Cortex of kidney (tissue), 1 donor: ENCODE measurements at places on chromosomes 2 and 18.

DNA sequence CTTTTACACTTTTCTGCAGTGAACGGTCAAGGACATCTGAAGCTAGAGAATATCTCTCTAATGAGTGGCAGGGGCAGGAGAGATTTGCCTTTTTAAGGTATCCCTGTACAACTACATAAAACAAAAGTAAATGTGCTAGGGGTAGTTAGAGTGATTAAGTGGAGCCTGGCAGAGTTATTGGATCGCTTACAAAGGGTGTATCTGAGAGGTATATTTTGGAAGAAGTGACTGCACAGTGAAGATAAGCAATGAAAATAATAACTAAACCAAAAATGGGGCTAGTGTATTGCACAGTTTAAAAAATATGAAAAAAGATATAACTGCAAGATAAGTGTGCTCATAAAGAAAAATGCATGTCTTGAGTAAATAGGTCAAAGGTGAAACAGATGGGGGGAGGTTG, 193.5 kb upstream of the EPC2 start:
- no peak for DNase-seq

GRCh38 chr2:203916756-203917155, 19.8 kb upstream of the ICOS start:
- DNase-seq, result no peak

- no peak for DNase-seq
Observed at GRCh38 chr2:160242893-160243564, 43.0 kb upstream of the ITGB6 start.

DNA sequence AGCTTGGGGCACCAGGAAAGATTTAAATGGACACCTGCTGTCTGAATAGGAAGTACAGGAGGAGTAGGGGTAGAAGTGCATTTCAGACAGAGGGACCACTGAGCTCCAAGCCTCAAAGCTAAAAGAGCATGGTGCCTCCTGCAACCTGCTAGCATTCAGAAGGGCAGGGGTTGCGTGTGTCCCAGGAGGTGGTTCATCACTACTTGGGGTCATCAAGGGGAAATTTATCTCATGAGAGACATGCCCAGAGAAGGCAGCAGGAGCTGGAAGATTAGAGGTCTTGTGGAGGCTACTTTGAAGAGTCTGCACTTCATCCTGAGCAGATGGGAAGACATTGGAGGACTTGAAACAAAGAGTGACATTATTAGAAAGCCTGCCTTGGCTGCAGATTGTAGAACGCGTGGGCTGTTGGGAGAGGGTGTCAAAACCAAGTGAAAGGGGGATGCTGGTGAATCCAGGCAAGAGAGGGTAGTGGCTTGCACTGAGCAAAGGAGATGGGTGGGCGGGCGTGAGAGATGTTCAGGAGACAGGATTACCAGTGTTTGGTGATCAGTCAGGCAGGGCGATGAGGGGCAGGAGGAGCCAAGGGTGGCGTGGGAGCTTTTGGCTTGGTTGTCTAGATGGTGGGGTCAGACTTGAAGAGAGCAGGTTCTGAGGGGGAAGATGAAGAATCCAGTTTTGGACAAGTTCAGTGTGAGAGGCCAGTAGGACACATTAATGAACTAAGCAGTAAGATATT, 154.0 kb downstream of the DYSF start:
- no peak for DNase-seq

DNA sequence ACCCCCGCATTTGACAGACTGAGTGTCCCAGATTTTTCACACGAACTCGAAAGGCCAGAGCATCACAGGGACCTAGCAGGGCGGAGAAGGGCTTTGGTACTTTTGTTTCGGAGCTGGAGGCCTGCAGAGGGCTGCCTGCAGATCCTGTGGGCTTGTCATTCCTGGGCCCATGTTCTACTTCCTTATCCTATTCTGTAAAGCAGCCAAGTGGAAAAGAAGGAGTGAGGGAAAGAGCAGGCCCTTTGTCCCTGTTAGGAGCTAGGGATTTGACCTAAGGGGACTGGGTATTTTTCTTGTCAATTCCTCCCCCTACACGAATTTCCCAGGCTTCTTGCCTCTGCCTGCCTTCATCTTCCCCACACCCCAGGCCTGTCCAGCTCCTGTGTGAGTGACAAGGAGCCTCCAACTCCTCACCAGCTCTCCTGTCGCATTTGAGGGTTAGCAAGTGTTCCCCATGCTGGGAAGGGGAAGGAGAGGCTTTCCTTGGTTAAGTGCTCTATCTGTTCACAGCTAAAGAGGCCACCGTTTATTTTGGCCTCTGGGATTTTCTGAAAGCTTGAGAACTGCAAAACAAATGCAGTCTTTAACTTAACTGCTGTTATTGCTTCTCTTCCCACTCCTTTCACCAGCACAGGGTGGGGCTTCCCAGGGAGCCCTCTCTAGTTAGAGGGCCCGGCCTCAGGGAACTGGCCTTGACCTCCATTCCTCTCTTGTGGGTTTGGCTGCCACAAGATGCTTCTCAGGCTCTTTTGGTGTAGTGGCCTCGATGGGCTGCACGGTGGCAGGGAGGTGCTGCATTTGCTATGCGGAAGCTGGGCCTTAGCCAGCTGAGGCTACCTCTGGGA, 61.2 kb downstream of the SGPP2 start:
- no peak for DNase-seq

DNA sequence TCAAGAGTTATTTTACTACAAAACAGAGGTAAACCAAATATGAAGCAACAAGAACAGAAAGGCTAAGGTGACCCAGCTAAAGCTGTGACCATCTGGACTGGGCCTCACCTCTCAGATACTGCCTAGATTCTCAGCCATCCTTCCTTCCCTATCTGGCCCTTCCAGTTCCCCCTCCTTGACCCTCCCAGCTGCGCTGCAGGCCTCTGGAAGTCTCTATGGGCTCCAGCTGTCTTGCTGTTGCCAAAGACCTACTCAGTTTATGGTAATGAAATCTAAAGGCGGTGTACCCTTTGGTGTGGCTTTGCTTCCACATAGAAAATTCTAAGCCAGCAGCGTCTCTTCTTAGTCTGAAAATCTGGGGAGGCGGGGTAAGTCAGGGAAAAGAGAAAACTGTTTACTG, 55.7 kb downstream of the ARHGEF33 start:
- DNase-seq, result no peak

DNA sequence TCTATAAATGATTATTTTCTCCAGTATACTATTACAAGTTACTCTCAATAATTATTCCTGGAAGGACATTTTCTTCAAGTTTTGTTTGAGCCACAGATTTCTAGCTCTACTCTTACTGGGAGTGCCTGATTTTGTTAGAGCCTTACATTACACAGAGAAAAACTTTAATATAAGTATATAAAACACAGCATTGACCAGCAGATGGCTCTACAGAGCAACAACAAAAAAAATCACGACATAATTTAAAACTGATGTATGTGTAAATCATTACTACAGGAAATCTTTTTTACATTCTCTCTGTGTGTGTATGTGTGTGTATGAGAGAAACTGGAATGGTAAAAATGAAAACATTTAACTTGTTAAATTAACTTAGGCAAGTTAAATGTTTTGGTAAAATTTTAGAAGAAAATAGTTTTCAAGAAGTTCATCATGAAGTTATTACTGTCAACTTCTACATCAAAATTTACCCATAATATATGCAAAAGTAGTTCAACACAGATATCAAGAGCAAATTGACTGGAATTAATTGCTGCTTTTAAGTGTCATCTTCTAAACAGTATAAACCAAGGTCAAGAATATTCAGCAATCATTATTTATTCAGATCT, 103.3 kb downstream of the MDH1 start:
- no peak for DNase-seq

DNA sequence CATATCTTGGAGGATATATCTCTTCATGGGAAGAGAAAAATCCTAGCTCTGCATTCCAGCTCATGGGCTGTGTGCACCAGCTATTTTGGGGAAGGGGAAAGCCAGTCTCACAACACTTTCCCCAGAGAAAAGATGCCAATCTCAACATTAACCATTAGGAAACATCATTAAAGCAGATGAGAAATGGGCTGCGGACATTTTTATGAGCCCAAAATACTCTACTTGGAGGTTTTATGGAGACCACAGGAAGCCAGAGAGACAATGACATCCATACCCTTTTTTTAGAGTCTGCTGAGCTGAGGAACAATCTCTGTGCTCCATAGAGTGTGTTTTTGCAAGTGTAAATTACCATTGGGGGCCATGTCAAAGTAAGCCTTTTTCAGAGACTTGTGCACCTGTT, 213.7 kb downstream of the TRIB2 start:
- no peak for DNase-seq

DNA sequence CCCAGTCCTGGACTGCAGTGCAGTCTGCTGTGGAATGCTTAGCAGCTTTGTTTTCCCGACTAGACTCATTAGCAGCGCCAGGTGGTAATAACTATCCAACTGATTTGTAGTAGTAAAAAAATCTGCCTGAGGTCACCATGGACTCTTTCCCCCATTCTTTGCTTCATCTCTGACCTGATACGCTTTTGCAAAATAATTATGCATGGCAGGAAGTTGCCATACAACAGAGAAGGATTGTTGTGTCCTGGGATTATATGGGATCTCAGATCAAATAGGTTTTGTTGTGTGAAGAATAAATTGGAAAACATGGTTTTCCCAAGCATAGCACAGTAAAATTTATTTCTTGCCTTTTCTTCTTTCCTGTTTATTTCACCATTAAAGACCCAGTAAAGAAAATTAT, 72.4 kb upstream of the ATP5MC3 start:
- DNase-seq, result no peak

GRCh38 chr2:208643145-208643544, 236.6 kb downstream of the PTH2R start:
- no peak for DNase-seq

DNA sequence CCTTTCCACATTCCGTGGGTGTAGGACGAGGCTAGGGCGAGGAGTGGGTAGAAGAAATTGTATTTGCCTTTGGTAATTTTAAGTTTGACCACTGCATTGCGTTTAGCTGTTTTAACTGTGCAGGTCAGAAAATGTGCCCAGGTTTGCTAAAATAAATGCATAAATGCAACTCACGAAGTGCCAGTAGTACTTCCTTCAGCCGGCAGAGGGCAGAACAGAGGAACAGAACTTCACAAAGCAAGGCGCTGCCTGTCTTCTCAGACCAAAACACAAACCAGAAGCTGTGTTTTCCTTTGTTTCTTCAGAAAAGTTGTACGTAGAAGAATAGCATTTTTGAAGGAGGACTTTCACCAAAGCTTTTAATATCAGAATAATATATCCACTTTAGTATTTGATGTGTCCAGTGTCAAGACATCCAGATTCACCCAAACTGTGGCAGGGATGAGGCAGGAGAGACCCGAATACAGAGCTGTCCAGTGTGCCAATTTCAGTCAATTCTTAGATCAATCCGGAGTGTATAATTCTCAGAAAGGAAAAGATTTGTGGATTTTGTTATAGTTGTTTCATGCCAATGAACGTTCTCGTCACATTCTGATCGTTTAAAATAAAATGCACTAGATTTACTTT, 348.6 kb downstream of the DLGAP1 start:
- no peak for DNase-seq

DNA sequence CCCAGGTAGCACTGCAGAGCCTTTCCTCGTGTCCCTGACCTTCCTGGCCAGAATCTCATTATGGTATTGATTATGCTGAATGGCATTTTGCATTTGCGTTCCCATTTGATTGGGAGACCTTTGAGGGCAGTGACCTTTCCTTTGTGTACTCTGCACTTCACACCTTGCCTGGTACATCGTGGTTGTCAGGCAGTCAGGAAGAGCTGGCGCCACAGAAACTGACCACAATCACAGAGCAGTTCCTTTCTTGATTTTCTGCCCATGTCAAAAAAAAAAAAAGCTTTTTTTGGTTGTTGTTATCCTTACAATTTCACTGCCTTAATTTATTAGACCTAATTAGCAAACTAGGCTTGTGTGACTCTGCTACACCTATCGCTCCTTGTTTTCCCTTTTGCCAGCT, 8.9 kb upstream of the KLHL29 start:
- DNase-seq, result no peak

DNA sequence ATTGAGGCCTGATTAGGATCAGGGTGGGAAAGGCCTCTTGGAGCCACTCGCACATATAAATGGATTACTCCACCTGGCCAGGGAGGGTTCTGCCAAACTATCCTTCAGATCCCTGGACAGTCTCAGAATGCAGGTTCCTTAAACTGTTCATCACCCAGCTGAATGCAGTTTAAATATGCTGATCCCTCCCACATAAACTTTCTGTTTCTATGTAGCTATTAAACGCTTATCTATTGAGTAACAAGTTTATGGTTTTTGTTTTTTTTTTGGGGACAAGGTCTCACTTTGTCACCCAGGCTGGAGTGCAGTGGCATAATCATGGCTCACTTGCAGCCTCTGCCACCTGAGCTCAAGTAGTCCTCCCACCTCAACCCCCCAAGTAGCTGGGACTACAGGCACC, 1.9 kb downstream of the CAD start:
- no peak for DNase-seq

DNA sequence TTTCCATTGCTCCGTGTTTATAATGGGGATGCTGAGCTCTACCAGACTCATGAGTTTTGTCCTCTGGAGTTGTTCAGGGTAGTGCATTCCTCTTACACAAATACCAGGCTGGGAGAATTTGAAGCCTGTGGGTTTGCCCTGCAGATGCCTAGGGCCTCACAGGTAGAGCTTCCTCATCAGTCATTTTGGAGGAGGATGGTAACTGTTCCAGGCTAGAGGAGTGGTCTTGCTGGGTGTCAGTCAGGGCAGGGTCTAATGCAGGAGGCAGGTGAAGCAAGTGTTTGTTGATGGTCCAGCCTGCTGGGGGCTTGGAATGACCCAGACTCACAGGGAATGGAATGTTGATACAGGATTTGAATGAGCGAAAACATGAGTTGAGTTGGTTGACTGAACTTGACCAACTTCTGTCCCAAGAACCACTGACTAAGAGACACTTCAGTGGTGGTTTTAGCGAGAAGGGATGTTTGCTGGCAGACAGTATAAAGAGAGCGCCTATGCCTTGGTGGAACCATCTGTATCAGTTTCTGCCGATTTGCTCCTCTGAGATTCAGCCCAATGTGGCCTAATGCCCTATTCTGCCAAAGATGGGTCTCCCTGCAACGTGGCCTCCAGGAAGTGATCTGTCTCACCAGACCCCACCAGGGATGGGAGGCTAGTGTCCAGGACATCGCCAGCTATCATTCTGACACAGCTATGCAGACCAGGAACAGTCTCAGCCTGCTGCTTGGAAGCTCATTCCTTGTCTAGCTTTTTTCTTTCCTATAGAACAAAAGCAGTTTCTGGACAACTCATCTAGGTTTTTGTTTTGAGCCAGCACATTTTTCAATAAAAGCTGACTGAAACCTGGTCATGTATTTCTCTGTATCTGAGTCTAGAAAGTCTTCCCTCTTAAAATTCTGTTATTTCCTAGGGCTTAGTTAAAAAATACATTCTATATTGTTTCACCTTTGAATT, 9.3 kb downstream of the IL1R2 start:
- no peak for DNase-seq

DNA sequence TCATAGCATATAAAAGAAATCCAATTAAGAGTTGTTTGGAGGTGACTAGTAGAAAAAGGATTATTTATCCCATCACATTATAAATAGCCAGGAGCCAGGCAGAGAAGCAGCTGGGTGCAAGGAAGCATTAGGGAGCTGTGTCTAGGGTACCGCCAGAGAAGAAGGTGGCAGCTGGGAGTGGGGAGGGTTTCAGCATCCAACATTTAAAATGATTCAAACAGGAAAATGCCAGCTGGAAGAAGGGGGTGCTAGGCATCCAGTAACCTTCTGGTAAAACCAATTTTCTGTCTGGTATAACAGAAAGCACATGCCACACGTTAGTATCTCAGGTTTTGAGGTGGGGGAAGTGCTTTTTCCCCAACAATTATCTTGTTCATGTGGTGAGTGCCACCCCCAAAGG, 452.4 kb downstream of the ZEB2 start:
- no peak for DNase-seq
